ENCODE measurements at places on chromosomes 5 and 9. TPM values are rescaled to one million over a fixed set of nuclear protein-coding genes. Genes with fewer than 3 reads are reported as not detected.

The PCDHA3 gene
- total RNA-seq, result 8.3 TPM

The EPB41L4B gene
- total RNA-seq, result 12.2 TPM

DNA sequence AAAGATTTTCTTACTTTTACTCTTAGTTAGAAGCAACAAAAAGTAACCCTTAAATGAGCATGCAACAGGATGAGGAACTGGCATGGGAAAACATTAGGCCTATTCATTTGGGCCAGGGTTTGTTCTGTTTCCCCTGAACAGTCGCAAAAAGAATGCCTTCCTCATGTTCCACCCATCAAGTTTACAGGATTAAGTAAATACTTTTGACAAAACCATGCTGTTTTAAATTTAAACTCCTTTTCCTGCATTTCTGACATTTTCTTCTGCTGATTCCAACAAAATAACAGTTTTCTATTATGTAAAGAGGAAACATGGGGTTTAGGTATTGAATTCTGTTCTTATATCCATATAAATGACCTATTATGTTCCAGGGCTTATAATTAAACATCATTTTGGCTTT is 236.6 kb upstream of the ACTBL2 start:
- DNase-seq, result no peak
- H3K4me1 ChIP-seq, result no peaks in the 10 kb centered on the region
- no peaks in the 10 kb centered on the region for H3K27me3 ChIP-seq
- H3K27ac ChIP-seq, result no peak overlapping the region
- H3K4me3 ChIP-seq, result no peak overlapping the region

DNA sequence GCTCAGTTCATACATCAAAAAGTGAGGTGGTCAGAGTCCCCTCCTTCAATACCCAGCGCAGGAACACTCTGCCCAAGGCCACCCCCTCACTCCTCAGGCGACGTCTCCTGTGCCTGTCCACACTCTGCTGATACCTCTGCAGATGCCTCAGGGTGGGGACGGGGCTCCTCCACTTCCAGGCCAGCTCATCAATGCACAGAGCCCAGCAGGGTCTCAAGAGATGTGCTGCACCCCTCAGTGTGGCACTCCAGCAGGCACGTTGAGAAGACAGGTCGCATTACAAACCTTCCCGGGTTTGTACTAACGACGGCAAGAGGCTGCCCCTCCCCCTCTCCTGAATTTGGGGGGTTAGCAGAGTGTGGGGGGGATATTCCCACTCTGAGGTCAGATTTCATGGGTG is 128.5 kb downstream of the ZNF354C start:
- peaks cover under 1% of the 10 kb centered on the region for H3K36me3 ChIP-seq
- H3K4me3 ChIP-seq, result no peak overlapping the region
- H3K27ac ChIP-seq, result no peak overlapping the region
- H3K4me1 ChIP-seq, result peaks cover 61% of the 10 kb centered on the region
- DNase-seq, result no peak
- H3K27me3 ChIP-seq, result peaks cover 2% of the 10 kb centered on the region

DNA sequence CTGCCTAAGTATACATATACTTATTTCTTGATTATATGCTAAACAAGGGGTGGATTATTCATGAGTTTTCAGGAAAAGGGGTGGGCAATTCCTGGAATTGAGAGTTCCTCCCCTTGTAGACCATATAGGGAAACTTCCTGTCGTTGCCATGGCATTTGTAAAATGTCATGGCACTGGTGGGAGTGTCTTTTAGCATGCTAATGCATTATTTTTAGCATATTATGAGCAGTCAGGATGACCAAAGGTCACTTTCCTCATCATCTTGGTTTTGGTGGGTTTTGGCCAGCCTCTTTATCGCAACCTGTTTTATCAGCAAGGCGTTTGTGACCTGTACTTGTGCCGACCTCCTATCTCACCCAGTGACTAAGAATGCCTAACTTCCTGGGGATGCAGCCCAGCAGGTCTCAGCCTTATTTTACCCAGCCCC is 80.9 kb downstream of the ALDH7A1 start:
- DNase-seq, result no peak
- H3K4me1 ChIP-seq, result peaks cover under 1% of the 10 kb centered on the region
- peak overlapping the region; percentile 75 for H3K27ac ChIP-seq
- no peak overlapping the region for H3K4me3 ChIP-seq
- no peaks in the 10 kb centered on the region for H3K27me3 ChIP-seq

DNA sequence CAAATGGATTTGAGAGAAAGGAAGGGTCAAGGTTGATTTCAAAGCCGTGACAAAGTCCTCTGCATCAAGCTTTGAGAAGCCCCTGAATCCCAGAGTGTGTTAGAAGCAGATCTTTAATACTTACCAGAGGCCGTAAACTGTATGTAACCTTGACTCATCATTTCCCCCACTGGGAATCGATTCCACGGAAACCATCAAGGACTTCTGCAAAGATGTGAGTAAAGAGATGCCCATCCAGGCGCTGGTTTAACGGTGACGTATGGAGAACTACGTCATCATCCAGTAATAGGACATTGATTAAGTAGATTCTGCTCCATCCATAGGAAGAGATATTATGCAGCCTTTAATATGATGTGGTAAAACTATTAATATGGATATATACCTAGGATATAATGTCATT is 1.6 kb downstream of the RNF183 start:
- DNase-seq, result no peak
- H3K27ac ChIP-seq, result no peak overlapping the region
- no peaks in the 10 kb centered on the region for H3K4me1 ChIP-seq
- peaks cover 3% of the 10 kb centered on the region for H3K36me3 ChIP-seq
- H3K4me3 ChIP-seq, result no peak overlapping the region

DNA sequence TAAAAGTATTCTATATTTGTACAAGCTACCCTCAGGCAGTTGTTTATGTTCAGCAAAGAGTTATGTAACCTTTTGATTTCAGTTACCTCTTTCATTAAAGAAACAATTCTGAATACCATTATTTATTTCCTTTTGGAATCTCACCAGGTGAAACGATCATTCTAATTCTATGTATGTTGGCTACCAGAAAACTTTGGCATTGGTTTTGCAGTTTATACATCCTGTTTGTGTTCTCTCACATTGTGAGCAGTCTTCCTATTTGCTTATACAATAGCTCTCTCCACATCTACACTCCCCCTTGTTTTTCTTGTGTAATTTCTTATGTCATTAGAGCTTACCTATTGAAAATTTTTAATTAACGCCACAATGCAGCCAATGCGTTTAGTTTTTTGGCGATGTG is 276.0 kb upstream of the MPDZ start:
- no peak overlapping the region for H3K27ac ChIP-seq
- no peak for DNase-seq
- no peaks in the 10 kb centered on the region for H3K4me1 ChIP-seq
- no peaks in the 10 kb centered on the region for H3K36me3 ChIP-seq

DNA sequence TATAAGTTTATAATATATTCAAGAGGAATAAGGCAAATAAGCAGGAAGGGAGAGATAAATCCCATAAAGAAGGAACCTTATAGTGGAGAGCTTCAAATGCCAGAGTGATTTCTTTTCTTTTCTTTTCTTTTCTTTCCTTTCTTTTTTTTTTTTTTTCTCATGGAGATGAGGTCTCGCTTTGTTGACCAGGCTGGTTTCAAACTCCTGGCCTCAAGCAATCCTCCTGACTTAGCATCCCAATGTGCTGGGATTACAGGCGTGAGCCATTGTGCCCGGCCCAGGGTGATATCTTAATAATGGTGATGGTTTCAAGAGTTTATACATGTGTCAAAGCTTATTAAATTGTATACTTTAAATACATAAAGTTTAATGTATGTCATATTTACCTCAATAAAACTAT is 19.6 kb upstream of the FOCAD start:
- H3K27me3 ChIP-seq, result no peaks in the 10 kb centered on the region
- no peaks in the 10 kb centered on the region for H3K36me3 ChIP-seq
- H3K4me3 ChIP-seq, result no peak overlapping the region
- DNase-seq, result no peak
- no peaks in the 10 kb centered on the region for H3K4me1 ChIP-seq
- no peak overlapping the region for H3K27ac ChIP-seq
